ENCODE measurements at places on chromosomes 7 and 10.

- no peak for DNase-seq
These were observed at the start of gene OR2A5 for GRCh38 chr7:144048648-144049047. Gene OR2A5, plus strand, starts transcription at chr7:144048948. Its CDS starts 1,454 bp downstream, at chr7:144050402.

GRCh38 chr7:35849158-35849831, 48.4 kb downstream of the SEPTIN7 start:
- DNase-seq: no peak

GRCh38 chr10:71462062-71462935, 65.6 kb downstream of the CDH23 start:
- no peak for DNase-seq

GRCh38 chr7:120981888-120982615, 6.5 kb upstream of the CPED1 start:
- DNase-seq: no peak

- no peak for DNase-seq
These were observed 93.4 kb upstream of the OIT3 start for GRCh38 chr10:72800000-72800740.
